ENCODE measurements at places on chromosomes 4 and X.

- DNase-seq: no peak
Measured at GRCh38 chrX:49071877-49072711, 1.7 kb downstream of the PRAF2 start.

GRCh38 chr4:67048530-67048929 lies 496.8 kb downstream of the CENPC start:
- DNase-seq: no peak

DNA sequence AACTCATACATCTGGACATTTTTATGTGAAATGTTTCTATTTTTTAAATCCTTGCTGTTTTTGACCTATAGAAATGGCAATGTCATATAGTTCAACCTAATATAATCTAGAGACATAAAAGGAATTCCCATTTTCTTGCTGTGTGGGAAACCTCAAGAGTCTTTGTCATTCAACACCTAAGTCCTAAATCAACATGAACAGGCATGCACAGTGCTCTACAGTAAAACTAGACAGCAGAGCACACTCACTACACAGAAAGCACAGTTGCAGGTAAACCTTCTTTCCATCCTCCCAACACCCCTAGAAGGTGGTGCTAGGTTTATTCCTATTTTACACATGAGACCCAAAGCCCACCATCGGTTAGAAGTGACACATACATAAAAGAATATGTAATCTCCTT lies 79.1 kb upstream of the C1QTNF7 start:
- DNase-seq: no peak

DNA sequence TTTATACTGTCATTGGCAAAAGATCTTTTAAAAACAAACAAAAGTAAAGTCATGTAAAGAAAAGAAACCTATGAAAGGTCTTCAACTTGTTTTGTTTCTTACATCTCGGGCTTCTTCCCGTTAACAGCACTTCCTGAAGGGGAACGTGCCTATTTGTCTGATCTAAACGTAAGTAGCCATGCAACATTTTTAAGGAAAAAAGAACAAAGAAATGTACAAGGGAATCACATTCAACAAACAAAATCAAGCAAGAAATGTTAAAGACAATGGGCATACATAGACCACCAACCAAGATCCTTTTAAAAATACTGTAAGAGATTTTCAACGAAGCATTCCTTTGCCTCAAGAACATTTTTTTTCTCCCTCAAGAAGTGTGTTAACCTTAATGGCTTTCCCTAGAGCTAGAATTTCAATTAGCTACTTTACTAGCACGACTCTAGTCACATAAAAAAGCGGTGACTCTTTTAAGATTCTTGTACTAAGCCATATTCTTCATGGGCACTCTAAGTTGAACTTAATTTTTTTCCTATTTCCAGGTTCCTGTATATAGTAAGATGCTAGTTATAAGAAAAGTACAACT lies 112.0 kb upstream of the TTC29 start:
- no peak for DNase-seq

- DNase-seq: no peak
Measured at GRCh38 chr4:111681751-111682150, 463.5 kb upstream of the FAM241A start.

DNA sequence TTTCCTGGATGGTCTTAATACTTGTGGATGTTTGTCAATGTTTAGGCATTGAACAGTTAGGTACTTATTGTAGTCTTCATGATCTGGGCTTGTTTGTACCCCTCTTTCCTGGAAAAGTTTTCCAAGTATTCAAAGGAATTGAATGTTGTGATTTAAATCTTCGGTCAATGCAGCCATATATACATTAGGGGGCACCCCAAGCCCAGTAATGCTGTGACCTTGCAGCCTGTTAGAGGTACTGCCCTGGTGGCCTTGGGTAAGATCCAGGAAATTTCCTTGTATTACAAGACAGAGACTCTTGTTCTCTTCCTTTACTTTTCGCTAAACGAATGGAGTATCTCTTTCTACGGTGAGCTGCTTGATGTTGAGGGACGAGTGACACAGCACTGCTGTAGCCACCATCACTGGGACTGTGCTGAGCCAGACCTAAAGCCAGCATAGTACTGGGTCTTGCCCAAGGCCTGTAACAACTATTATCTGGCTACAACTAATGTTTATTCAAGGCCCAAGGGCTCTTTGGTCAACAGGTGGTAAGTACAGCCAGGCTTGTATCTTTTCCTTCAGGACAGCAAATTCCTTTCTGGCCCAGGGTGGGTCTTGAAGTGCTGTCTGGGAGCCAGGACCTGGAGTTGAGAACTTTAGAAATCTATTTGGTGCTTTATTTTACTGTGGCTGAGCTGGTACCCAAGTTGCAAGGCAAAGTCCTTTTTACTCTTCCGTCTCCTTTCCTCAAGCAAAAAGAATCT lies 118.3 kb upstream of the ATOH1 start:
- DNase-seq: no peak

GRCh38 chr4:129322920-129323319 lies 227.0 kb downstream of the C4orf33 start:
- DNase-seq: no peak

- DNase-seq: no peak
Measured at GRCh38 chrX:40083979-40084359, 13.8 kb downstream of the BCOR start.

DNA sequence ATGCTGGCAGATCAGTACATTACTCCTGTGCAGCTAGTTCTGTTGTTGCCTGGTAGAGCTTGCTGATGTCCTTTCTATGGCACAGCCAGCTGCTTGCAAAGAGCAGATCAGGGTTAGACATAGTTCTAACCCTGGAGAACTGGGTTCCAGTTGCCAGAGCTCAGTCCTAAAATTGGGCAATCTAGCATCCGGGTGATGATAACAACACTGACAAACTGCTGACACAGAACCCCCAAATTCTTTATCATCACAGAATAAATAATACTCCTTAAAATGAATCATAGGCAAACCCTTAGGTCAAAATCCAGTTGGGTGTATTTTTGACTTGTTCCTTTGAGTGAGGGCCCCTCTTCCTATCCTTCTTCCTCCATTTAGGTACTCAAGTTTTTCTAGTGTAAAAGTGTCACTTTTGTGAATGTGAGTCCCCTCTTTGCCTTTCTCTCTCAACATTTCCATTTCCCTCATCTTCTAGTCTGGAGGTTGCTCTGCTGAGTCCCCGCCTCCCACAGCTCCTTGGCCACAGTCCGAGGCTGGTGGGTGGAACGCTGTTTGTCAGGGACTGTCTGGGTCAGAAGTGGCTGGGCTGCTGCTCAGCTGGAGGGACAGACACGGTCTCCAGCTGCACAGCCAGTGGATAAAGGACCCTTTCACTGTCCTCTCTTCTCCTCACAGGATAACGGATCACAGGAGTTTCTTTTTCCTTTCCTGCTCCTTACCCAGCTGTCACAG lies 93.6 kb upstream of the RASGEF1B start:
- no peak for DNase-seq

DNA sequence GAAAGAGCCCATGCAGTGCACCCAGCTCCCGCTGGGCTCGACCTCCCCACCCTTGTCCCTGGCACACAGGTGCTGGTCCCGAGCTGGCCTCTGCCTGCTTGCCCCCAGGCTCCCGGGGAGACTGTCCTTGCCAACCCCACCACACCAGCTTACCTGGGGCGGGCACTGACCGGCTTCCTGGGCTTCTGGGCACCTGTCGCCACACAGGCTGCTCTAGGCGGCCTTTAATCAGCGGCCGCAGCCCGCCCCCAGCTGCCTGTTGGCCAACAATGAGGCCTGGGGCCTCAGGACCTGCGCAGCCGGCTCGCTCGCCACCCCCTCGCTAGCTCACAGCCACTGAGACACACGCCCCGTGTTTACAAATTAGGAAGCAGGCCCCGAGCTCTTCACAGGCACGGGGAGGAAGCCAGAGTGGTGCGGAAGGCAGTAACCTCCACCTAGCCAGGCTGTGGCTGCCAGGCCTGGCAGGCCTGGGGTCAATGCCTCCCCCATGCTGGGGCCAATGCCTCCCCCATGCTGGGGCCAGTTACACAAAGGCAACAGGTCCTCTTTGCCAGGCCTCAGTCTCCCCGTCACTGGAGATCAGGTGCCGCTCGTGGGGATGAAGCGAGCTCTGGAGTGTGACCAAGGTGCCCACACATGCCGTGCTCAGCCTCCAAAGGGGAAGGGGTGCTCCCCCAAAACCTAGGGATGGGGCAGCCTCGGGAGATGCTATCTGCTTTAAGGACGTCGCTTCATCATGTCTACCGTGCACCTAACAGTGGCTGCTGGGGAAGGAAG lies at the start of gene TREX2:
TSS of gene TREX2 (minus strand) at position 201 of the 780 bp plus-strand sequence. CDS start 626 bp downstream, outside the sequence.
- no peak for DNase-seq

DNA sequence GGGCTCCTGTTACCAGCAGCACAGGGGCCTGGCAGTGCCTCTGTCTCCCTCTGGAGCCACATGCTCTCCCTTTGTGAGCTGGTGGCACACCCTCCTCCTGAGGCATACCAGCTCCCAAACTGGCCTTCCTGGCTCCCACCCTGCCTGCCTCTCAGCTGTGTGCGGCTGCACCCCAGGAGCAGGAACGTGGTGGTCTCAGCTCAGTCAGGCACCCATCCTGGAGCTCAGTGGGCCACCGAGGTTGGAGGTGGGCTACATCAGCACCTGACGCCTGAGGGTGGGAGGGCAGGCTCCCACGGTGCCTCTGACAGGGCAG lies 85.9 kb upstream of the NKX1-1 start:
- no peak for DNase-seq

- DNase-seq: no peak
Measured at GRCh38 chr4:107945809-107946208, 14.5 kb downstream of the CYP2U1 start.

DNA sequence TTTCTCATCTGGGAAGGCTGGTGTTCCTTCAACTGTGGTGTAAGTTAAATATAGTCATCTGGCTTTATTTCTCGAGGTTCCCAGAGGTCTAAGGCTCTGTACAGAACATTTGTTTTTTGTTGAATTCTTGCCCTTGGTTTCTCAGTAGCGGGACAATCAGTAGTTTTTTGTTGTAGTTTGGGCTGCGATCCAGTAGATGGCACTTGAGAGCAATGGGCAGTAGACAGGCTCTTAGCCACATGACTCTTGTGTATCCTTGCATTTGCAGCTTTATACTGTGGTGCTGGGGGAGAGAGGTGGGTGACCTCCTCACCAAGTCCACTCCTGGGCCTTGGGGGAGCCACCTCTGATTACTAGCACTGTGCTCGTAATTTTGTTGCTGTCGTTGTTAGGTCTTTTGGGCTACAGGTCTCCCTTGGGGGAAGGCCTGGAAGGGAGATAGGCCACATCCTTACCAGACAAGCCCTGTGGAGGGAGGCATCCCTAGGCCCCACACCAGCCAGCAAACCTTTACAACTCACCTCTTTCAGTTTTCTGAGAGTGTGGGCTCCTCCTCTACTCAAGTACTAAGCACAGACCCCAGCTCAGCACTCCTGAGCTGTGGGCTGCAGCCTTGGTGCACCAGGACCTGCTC lies 8.1 kb downstream of the ETDB start:
- no peak for DNase-seq

DNA sequence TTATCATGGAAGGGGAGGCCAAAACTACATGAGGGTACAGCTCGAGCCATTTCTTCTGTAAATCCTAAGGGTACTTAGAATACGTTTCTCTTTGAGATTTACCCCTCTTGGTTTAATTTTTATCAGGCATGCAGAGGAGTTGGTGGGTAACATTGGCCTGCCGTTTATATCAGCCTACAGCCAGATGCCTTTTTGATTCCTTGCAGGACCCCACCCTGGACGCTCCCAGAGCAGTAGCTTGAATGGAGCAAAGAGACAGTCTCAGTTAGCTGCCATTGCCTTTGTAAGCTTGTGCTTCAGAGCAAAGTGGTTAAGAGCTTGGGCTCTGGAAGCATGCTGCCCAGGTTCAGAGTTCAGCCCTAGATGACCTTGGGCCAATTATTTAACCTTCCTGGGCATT lies 9.0 kb downstream of the DOCK11 start:
- DNase-seq: no peak

- no peak for DNase-seq
Measured at GRCh38 chr4:26992657-26993361, 132.2 kb downstream of the STIM2 start.

- no peak for DNase-seq
Measured at GRCh38 chr4:92825791-92826190, 522.0 kb downstream of the GRID2 start.

DNA sequence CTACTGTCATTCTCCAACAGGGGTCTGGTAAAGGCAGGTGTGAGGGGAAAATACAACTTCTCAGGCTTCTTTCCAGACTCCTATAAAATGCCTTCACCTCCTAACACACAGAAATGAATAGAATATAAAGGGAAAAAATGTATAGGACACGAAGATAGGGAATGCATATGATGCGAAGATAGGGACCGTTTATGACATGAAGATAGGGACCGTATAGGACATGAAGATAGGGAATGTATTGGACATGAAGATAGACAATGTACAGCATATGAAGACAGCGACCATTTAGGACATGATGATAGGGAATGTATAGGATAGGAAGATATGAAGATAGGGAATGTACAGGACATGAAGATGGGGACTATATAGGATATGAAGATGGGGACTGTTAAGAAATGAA lies 10.5 kb downstream of the IRF2 start:
- no peak for DNase-seq

GRCh38 chr4:108651014-108651791 lies 804 bp downstream of the OSTC start:
- DNase-seq: no peak

- DNase-seq: no peak
Measured at GRCh38 chr4:145043306-145043705, 54.7 kb downstream of the ANAPC10 start.

DNA sequence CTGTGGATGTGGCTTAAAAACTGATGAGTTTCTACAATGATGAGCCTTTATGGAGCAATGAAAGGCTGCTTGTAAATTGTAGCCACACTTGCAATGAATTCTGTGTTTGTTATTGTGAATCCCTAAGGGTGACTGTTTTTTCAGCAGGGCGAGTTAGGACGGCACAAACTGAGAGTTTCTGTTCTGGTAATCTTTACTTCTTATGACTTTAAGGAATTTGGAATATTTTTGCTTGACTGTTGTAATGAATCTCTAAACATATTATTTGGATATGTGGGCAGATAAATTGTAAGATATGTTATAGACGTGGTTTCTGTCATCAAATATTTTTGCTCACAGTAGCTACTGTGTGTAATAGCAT lies 22.2 kb downstream of the RBPJ start:
- no peak for DNase-seq

DNA sequence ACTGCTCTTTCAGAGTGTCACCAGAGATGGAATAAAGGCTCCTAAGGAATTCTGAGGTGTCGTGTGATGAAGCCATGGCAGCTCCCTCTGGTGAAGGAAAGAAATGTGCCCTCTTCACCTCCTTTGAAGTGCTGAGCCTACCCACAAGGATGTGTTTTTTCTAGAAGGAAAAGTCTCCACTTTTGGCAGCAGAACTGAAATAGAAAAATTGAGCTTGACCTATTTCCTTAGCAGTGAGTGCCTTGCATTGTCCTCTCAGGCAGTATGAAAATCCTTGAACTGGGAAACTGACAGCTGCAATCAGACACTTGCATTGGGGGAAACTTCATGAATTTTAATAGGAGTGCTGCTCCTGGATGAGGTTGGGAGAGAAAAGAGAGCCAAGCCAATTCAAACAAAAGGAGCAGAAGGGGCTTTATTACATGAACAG lies 95.2 kb downstream of the DCLK2 start:
- no peak for DNase-seq

DNA sequence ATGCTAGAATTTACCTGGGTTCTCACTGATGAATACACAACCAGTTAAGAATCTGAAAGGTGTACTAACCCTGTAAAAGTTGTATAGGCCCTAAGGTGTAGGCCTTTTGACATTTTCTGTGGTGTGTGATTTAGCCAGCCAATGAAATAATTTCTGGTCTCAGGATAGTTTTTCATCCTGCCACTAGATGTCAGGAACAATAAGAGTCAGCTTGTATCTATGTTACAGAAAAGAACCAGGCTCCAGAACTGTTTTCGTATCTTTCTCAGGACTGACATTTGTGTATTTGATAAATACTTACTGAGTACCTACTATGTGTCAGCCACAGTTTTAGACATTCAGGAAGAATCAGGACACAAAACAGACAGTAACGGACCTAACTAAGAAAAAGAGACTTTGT lies 673.6 kb upstream of the TENM3 start:
- no peak for DNase-seq

Measured in RWPE2 (cell line).